Activated naive CD8-positive, alpha-beta T cell treated with anti-CD3 and anti-CD28 coated beads, Interleukin-2, amount 50 U/mL, for 16 hours (primary cell): ENCODE measurements at places on chromosomes 11 and 22.

DNA sequence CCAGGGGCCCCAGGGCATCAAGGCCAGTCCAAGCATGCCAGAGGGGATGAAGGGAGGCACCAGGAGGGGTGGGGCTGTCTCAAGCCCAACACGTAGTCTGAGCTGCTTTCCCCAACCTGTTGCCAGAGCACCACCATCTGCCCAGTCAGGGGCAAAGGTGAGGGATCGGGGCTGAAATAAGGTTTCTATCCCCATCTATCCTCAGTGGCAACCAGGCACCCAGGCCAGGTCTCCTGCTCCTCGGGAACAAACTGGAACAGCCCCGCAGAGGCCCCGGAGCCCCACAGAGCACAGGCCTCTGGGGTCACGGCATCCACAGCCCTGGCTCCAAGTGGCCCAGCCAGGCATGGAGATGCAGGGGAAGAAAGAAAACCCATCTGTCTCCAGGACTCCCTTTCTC, 19.3 kb downstream of the STARD10 start:
- DNase-seq: no peak

DNA sequence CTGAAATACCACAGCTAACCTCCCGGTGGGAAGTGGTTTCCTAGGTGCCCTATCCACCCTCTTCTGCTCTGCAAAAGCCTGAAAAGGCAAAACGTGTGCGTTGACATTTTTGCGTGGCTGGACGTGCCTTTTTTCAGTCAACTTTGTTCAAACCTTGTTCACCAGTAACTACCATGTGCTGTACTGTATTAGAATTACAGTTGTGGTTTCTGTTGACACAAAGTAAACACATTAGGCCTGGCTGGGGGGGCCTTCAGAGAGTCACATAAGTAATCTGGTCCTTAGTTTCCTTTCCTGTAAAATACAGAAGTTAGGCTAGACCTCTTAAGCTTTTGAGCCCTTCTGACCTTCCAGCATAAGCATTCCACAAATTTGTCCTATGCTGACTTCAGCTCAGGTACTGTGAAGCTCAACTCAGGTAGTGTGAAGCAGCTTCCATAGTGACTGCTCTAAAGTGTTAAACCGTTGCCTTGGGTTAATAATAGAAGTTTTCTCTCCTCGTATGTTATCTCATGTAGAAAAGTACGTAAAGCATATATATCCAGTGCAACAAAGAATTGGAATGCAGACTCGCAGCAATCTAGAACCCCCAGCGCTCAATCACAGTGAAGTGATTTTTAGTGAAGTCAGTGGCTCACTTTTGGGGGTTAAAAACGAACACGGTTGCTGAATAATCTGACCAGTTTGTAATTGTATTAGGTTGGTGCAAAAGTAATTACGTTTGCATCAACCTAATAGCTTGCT, 1.8 kb downstream of the EWSR1 start:
- DNase-seq: no peak

- no peak for DNase-seq
These were observed 457.3 kb downstream of the TBC1D22A start for GRCh38 chr22:47219789-47220188.

GRCh38 chr11:48150213-48150612, 66.4 kb upstream of the OR4B1 start:
- DNase-seq: no peak

GRCh38 chr11:115052601-115053000, 374.3 kb downstream of the NXPE2 start:
- no peak for DNase-seq

GRCh38 chr11:75673977-75674582, 5.2 kb upstream of the MAP6 start:
- DNase-seq: no peak

GRCh38 chr11:72598906-72599305, 75.3 kb downstream of the PDE2A start:
- no peak for DNase-seq

- DNase-seq: no peak
These were observed 168.8 kb upstream of the ISX start for GRCh38 chr22:34897126-34897525.

- no peak for DNase-seq
These were observed 2.5 kb downstream of the LARGE2 start for GRCh38 chr11:45924927-45925326.

- no peak for DNase-seq
These were observed 44.2 kb upstream of the WEE1 start for GRCh38 chr11:9529334-9529650.

DNA sequence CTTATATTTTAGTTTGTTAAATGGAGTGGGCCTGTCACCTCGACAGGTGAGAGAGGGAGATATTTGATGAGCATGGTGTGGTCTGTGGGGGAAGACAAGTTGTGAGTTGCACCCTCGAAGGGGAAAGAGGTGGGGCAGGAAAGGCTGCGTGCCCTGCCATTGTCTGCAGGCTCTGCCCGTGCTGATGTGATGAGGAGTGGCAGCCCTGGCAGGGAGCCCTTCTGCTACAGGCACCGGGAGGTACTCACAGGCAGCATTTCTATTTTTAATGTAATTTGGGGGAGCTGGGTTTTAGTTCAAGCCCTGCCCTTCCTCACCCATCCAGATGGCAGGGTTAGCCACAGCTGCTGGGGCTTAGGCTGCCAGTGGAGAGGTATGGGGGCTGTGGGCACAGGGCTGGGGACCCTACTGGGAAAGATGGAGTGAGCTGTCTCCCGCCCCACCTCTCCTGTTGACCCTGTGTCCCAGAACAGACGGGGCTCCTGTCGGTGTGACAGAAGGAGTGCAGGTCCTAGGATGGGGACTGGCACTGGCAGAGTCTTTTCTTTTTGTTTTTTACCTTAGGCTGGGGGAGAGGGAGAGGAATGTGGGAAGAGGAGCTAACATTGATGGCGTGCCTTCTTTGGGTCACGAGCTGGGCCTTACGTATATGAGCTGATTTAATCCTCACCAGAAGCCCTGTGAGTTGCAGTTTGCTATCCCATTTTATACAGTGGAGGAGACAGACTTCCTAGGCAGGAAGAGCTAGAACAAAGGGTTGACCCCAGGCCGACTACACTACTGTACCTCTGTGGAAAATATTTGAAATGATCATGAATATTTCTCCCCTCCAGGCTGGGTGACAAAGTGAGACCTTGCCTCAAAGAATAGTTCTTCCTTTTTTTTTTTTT, 51.6 kb downstream of the CEP164 start:
- no peak for DNase-seq

GRCh38 chr11:128462922-128463321, 124.4 kb downstream of the ETS1 start:
- no peak for DNase-seq

DNA sequence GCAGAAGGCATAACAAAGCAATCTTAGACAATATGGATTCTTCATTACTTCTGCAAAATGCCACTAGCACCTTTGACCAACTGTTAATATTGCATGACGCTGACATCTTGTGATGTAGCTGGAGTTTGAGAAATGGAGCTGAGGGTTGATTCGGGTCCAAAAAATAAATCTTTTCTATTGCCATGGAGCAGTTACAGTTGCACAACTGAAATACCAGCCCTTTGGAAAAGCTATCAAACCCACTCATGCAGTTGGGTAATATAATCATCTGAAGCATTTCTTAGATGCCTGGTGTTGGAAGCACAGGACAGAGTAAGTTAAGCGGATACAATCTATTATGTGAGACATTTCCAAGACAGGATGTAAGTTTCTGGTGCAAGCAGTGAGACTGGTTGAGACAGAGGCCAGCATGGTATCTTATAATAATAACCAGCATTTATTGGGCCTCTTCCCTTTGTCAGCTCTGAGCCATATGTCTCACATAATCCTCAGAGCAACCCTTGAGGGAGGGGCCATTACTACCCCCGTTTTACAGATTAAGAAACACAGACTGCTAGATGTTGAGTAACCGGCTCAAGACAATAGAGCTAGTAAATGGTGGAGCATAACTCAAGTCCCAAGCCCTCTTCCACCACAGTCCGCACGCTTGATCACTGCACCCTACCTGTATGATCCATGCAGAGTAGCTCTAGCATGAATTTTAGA, 74.9 kb upstream of the CAPRIN1 start:
- no peak for DNase-seq

GRCh38 chr11:1039481-1040427, 3.2 kb upstream of the MUC6 start:
- no peak for DNase-seq

DNA sequence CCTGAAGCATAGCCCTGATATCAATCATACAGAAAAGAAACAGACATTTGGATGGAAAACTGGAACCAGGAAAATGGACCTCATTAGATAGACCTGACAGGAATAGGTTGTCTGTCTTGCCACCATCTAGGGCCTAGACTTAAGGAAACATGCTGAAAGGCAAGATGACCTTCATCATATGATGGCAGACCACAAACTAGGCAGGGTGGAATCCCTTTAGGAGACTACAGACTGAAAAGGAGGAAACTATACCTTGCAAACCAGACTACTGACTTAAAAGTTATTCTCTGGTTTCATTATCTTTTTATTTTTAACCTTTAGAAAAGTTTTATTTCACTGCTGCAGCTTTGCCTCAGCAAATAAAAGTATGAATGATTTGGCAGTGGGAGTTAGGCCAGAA, 20.3 kb downstream of the SBF2 start:
- no peak for DNase-seq

- DNase-seq: no peak
These were observed 39.8 kb upstream of the POGLUT3 start for GRCh38 chr11:108538022-108538424.

GRCh38 chr22:49853981-49854831, 562 bp downstream of the ZBED4 start:
- DNase-seq: no peak

DNA sequence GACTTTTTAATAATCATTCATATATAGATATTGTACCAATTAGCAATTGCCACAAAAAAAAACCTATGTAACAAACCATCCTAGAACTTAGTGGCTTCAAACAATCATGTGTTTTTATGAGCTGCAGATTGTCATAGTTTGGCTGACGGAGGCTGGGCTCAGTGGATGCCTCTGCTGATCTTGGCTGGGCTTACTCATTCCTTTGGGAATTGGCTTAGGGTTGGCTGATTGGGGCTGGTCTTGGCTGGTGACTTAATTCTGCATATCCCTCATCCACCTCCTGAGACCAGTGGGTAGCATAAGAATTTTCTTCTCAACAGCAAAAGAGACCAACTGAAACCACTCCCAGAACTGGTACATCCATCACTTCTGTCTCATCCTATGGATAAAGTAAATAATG, 57.9 kb upstream of the PHF21B start:
- no peak for DNase-seq

- no peak for DNase-seq
These were observed 7.5 kb upstream of the ANKRD13D start for GRCh38 chr11:67281552-67282150.

DNA sequence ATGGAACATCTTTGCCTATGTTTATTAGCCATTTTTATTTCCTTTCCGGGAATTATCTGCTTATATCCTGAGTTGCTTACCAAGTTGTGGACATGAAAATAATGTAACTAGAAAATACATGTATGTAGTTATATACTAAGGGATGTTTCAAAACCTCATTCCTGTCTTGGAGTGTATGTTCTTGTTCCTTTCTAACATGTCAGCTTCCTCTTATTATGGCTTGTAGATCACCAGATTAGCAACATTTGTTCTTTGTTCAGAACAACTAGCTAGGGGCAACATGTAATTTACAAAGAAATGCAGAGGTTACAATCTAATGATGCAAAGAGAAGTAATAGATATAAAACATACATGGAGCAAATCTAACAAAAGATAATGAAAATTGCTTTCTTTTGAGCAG, 13.1 kb upstream of the TMEM123 start:
- DNase-seq: no peak

GRCh38 chr11:93481279-93481678, 61.9 kb downstream of the SMCO4 start:
- DNase-seq: no peak

DNA sequence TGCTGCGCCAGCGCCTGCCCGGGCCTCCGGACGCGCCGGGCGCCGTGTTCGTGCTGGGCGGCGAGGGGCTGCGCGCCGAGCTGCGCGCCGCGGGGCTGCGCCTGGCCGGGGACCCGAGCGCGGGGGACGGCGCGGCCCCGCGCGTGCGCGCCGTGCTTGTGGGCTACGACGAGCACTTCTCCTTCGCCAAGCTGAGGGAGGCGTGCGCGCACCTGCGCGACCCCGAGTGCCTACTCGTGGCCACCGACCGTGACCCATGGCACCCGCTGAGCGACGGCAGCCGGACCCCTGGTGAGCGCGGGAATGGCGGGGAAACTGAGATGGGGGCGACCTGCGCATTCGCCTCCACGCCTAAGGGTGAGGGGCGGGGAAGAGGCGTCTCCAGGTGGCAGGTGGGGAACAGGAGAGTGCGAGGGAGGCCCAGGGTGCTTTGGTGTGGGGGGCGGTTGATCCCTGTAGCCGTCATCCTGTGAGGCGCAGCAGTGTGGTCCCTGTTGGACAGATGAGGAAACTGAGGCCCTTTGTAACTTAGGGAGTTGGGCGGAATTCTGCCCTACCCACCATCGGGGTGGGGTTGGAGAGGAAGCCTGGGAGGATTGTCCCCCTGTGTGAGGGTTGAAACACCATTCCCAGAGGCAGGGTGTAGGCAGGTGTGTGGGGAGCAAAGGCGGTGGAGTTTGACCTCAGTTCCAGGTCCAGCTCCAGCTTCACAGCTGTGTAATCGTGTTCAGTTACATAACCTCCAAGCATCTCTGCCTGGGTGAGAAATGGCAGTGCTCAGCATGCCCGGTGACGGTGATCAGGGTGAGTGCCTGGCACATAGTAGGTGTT, 758 bp downstream of the PDXP start:
- no peak for DNase-seq

DNA sequence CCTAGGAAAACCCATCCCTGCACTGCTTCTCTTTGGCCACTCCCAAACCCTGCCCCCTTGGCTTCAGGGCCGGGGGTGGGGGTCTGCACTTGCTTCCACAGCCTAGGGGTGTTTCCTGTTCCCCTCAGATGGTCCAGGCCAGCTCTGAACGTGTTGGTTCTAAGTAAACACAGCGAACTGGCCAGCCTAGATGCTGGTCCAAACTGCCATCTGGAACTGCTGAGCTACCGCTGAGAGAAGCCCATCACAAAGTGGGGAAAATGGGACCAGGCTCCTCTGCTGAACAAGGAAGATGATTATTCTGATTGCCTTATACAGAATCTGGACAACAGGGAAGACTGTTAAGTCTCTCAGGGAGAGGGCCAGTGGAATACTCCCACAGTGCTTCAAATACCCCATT, 23.5 kb upstream of the YPEL1 start:
- DNase-seq: no peak

- DNase-seq: no peak
These were observed 328.6 kb upstream of the C11orf87 start for GRCh38 chr11:109093354-109093753.

DNA sequence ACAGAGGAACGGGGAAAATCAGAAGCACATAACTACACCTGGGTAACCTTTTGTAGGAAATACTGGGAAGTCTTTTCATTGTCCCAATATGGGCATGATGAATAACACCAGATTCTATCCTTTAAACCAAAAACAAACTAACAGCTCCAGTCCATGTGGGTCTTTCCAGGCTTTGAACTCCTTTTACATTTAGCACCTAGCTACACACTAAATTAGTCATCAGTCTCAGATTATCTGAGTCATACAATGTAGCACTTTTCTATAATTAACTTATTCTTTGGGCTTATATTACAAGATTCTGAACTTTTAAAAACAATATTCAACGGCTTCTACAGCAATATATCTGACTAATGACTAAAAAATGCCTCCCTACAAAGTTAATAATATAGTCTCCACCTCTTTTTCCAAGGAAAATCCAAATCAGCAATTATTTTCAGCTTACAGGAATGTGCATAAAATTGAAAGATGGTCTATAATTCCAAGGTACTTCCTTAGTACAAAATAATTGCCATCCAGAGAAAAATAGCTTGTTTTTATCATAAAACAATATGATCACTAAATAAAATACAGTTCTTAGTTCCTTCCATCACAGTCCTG, 26.3 kb downstream of the STK33 start:
- no peak for DNase-seq

- DNase-seq: no peak
These were observed 1.9 kb upstream of the ROBO4 start for GRCh38 chr11:124899383-124900145.
